G401 (cell line): ENCODE measurements at places on chromosomes 6 and 20.

GRCh38 chr6:157253017-157253416 lies 70.3 kb downstream of the TMEM242 start:
- DNase-seq, result no peak

- DNase-seq, result no peak
Observed at GRCh38 chr6:17932330-17932852, 55.0 kb downstream of the KIF13A start.

DNA sequence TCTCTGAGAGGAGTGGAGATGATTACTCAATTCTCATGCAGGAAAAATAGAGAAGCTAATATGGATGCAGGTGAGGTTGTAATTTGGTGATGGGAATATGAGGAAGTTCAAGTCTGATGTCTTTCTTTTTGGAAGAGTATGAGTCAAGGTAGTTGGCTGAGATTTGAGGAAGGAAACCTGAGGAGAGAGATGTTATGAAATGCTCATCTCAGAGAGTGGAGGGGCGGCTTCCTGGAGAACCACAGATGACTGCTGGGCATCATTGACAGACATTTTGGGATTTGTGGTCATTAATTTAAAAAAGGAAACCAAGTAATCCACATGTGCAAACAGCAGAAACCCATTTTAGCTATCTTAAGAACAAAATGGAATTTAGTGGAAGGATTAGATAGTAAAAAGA lies 72.5 kb upstream of the UST start:
- DNase-seq, result no peak

DNA sequence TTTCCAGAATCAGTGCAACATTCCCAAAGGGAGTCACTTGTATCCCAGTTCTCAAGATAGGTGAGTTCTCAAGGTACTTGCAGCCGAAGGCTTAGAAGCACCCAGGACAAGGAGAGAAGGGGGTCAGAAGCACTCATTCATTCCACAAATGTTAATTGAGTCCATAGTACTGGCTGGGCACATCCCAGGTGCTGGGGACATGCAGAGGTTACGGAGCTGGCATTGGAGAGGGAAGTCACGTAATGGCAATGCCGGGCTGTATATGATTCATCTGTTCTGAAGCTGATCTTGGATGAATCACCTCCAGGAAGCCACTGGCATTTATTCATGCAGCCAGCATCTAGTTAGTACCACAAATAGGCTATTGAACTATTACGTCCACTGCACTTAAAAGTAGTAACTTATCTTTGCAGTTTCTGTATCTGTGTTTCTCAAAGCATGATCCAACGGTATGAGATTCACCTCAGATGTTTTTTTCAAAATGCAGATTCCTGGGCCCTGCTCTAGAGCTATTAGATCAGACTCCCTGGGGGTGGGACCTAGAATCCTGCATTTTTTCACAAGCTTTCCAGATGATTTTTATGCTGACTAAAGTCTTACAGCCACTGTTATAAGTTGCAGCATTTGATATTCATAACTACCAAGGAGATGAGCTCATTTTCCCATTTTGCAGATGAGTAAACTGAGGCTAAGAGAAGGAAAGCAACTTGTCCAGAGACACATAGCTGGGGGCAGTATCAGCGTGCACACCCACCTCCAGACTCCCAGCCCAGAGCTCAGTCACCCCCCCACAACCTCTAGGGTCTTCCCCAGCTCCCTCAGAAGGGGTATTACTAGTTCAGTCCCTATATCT lies 44.1 kb upstream of the ID1 start:
- no peak for DNase-seq

DNA sequence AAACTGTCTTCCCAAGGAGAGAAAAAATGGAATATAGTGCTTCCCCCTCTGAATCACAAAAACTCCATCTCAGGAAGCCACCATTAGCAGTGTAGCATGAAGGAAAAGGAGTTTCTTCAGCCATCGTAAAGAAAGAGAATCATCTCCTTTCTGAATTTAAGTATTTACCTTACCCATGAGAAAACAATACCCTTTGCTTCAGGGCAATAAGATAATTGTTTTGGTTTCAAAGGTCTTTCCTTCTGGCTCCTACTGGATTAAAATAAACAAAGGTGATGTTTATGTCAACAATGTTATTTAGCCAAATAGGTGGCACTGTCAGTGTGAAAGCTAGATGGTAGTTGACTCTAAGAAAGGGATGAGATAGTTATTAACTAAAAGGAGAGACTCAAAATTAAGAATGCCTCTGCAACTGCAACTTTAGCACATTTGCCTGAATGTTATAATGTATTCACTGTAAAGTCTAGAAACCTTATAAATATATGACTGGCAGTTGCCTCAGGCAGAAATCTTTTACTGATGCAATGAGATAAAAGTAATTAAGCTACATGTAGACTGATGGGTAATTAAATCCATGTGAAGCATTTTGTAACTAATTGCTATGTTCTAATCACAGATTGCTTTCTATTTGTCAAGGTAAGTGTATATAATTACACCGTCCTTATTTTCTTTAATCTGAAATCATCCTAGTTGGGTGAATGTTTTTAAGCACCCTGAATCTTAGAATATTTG lies 399.0 kb downstream of the CDKAL1 start:
- no peak for DNase-seq

DNA sequence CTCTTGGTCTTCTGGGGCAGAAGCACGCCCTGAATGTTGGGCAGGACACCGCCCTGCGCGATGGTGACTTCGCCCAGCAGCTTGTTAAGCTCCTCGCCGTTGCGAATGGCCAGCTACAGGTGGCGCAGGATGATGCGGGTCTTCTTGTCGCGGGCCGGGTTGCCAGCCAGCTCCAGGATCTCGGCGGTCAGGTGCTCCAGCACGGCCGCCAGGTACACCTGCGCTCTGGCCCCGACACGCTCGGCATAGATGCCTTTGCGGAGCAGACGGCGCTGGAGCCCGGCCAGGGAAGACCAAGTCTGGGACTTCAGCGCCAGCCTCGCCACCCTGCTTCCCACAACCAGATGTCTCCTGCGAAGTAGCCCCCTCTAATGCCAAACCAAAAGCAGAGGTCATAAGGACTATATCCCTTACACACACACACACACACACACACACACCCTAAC lies 8.0 kb upstream of the SLC17A3 start:
- no peak for DNase-seq

DNA sequence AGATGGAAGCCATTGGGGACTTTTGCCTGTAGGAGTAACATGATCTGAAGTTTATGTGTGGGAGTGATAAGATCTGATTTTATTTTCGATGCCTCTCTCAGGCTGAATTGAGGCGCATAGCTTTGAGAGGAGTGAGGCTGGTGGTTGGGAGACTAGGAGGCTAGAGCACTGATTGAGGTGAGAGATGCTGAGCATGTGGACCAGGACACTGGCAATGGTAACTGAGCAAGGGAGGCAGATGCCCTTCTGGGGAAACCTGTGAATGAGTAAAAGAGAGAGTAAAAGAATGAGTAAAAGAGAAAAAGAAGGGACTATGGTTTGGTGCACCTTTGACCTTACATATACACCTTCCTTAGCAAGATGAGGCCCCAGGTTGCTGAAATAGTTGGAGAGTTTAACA lies 3.0 kb downstream of the RRP36 start:
- no peak for DNase-seq

DNA sequence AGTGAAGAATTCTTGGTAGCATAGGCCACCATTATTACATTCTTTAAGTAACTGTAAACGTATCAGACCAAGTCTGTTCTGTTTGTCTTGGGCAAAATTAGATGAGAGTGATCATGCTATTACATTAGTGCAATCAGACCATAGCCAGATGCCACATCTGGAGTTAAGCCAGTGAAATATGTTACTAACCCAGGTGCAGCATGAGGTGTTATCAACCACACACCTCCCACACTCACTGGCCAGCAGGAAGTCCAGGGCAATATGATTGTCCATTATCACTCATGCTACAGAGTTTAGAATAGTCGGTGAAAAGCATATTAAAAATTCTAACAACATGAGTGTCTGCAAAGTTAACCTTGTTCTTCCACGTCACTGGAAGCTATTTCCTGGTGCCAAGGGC lies 174.7 kb upstream of the PROKR2 start:
- no peak for DNase-seq
